Cardiac muscle cell (in vitro differentiated cells and primary cell): ENCODE measurements at places on chromosomes 1 and 21. TPM values are rescaled to one million over a fixed set of nuclear protein-coding genes. Genes with fewer than 3 reads are reported as not detected.
A peak's percentile ranks its signal among the peaks of the same experiment; 100 is the strongest.

ALX3 gene
- total RNA-seq, result 0.11 and 1.1 TPM in 2 replicates

BPNT1 gene
- total RNA-seq, result 27.7 and 29.7 TPM in 2 replicates

DNA sequence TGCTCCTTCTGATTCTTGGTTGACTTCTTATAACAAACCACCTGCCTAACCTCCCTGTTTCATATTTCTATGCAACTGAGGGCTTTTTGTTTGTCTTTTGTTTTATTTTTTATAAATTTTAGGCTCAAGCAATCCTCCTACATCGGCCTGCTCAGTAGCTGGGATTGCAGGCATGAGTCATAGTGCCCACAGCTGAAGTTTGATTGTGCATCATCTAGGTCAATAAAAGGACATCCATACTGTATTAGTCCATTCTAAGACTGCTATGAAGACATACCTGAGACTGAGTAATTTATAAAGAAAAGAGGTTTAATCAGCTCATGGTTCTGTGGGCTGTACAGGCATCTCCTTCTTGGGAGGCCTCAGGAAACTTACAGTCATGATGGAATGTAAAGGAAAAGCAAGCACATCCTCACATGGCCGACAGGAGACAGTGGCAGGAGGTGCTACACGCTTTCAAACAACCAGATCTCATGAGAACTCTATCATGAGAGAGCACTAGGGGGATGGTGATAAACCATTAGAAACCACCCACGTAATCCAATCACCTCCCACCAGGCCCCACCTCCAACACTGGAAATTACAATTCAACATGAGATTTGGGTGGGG lies 285.0 kb downstream of the SIPA1L2 start:
- peaks cover 17% of the 10 kb centered on the region for H3K4me1 ChIP-seq
- no peak overlapping the region for H3K27ac ChIP-seq
- no peak overlapping the region for H3K4me3 ChIP-seq
- no peaks in the 10 kb centered on the region for H3K27me3 ChIP-seq

DNA sequence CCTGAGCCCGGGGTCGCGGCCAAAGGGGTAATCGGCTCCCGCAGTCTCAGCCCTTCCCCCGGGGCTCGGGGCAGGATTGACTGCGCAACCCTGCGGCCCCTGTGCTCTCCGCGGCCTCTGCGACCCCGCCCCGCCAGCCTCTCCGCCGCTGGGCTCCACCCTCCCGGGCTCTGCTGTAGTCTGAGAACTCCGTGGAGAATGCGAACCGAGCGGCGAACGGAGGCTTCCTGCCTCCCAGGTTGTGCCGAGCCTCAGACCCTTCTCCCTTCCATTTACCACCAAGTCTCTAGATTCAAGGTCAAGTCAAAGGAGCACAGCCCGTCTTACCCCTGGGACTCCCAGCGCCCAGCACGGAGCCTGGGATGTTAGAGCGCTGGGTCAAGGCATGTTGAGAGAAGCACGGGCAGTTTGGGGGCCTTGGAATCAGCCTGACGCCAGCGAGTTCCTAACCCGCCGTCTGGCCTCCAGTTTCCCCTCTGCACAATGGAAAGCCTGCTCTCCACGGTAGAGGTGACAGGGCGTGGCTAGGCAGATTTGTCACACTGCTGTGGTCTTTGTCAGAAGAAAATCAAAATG lies 3.0 kb downstream of the ATP2B4 start:
- no peaks in the 10 kb centered on the region for H3K27me3 ChIP-seq
- H3K27ac ChIP-seq, result no peak overlapping the region
- peaks cover 29% of the 10 kb centered on the region for H3K4me1 ChIP-seq
- peak overlapping the region; percentile 54 for H3K4me3 ChIP-seq
- no peaks in the 10 kb centered on the region for H3K36me3 ChIP-seq

KRTAP19-4 gene
- not detected in 2 replicates for total RNA-seq

OR2T10 gene
- not detected in 2 replicates for total RNA-seq

COL8A2 gene
- total RNA-seq, result 0.11 and 0.57 TPM in 2 replicates

DNA sequence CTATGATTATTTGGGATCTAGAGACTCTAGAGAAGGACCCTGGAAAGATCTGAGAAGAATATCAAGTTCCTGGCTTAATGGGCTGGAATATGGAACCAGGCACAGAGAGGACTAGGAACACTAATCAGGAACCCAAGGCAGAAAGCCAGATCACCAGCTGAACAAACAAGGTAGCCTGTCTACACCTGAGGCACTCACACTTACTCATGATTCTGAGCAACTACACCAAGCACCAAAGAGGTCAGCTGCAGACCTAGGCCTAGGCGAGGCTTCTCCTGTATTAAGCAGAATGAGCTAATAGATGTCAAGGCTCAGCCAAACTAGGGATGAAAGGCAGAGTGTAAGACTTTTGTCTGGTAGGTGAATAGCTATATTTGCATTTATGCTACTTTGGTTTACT lies 368.1 kb downstream of the LTN1 start:
- no peaks in the 10 kb centered on the region for H3K36me3 ChIP-seq
- no peak overlapping the region for H3K4me3 ChIP-seq
- no peak overlapping the region for H3K27ac ChIP-seq

DNA sequence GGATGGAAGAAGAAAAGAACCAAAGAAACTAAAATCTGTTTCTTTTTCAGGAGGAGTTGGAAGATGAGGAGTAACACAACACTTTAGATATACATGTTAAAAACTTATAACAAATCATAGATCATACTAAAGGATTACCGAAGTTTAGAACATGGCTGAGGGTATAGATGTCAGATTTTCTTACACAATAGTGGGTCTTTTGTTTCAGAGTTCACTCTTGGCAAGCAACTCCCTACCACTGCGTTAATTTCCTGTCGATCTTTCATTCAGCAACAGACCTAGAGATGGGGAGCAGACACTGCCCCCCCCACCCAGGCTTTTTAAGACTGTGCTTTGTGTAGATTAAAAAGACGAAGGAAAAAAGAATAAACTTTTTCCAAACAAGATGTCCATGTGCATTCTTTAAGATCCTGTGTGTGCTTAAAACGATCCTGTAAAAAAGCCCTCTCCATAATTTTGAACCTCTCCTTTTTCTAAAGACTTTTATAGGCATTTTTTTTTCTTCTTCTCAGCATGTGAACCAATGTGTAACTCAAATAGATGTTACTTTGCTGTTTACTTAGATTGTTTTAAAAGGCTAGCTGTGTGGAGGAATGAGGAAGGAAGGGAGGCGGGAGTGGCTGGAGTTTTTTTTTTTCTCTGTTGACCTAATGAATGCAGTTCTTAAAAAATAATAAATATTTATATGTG lies 50.4 kb downstream of the NFIA start:
- H3K36me3 ChIP-seq, result no peaks in the 10 kb centered on the region
- peak; percentile 80 for DNase-seq
- no peaks in the 10 kb centered on the region for H3K27me3 ChIP-seq
- no peak overlapping the region for H3K27ac ChIP-seq

PPM1J gene
- total RNA-seq, result 13.2 and 21.9 TPM in 2 replicates

- H3K4me3 ChIP-seq, result no peak overlapping the region
- H3K27me3 ChIP-seq, result no peaks in the 10 kb centered on the region
- DNase-seq, result no peak
- no peaks in the 10 kb centered on the region for H3K4me1 ChIP-seq
These were observed 11.2 kb upstream of the RRP15 start for GRCh38 chr1:218273762-218274479.

FCGR2B gene
- total RNA-seq, result not detected in 2 replicates

DNA sequence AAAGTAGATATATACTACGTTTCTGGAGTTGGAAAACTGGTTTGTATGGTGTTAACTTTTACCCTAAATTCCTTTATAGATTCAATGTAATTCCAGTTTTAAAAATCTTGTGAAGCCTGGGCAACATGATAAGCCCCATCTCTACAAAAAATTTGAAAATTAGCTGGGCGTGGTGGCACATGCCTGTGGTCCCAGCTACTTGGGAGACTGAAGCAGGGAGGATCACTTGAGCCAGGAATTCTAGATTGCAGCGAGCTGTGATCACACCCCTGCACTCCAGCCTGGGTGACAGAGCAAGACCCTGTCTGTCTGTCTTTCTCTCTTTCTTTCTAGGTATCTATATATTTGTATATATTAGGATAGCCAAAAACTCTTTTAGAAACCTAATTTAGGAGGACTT lies 141.9 kb downstream of the CLEC20A start:
- no peak overlapping the region for H3K27ac ChIP-seq
- H3K4me3 ChIP-seq, result no peak overlapping the region
- no peaks in the 10 kb centered on the region for H3K36me3 ChIP-seq
- H3K4me1 ChIP-seq, result peaks cover 2% of the 10 kb centered on the region

GRCh38 chr1:226027538-226028217 lies 28.5 kb upstream of the SDE2 start:
- H3K27ac ChIP-seq, result no peak overlapping the region
- H3K27me3 ChIP-seq, result no peaks in the 10 kb centered on the region
- no peaks in the 10 kb centered on the region for H3K36me3 ChIP-seq
- H3K4me3 ChIP-seq, result no peak overlapping the region

DNA sequence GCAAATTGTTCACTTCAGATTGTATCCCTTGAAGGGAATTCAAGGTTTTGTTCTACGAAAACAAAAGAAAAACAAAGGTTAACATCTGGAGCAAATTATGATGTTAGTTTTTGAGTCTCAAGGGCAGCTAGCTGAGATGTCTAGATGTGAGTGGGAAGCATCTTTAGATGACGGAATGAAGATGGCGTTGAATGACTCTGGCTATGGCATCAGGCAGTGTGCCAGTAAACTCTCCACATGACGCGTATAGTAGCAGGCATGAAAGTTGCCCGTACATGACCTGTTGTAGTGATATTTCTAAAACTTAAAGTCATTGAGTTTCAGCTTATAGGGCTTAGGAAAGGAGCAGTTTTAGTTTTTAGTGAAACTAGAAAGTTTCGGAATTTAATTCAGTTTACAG lies 12.3 kb upstream of the SDC3 start:
- no peak for DNase-seq
- H3K4me1 ChIP-seq, result no peaks in the 10 kb centered on the region
- no peak overlapping the region for H3K27ac ChIP-seq
- H3K36me3 ChIP-seq, result no peaks in the 10 kb centered on the region
- H3K27me3 ChIP-seq, result no peaks in the 10 kb centered on the region

DNA sequence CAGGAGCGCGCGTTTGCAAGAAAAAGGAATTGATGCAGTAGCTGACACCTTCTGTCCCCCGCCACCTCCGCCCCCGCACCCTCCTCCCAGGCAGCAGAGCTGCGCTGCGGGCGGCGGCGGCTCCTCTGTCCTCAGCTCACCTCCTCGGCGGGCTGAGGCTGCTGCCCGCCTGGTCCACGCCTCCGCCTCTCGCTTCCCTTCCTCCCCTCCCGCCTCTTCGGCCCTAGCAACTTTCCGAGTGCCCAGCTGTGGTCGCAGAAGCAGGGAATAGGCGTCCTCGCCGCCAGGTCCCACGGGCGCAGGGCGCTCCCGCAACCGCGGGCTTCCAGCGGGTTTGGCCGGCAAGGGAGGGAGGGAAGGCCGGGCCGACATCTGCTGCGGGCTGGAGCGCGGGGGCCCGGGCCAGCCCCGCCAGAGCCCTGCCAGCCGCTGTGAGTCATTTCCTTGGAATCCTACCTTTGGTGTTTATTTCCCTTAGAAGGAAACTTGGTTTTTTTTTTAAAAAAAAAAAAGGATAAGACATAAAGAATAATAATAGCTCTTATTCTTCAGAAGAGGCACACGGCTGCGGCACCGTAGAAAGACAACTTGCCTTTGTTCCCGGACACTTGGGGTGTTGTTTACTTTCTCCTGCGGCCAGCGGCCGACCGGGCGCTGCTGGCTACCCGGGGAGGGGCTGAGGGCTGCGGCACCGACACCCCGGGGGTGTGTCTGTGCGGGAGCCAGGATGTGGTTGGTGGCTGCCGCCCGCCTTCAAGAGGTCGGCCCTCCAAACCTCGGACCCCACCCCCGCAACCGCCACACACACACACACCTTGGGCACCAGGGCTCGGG lies 1.1 kb downstream of the SERTAD4 start:
- DNase-seq, result peak; percentile 80
- H3K4me3 ChIP-seq, result peak overlapping the region; percentile 54
- H3K4me1 ChIP-seq, result peaks cover 6% of the 10 kb centered on the region
- H3K27me3 ChIP-seq, result peaks cover 64% of the 10 kb centered on the region

DNA sequence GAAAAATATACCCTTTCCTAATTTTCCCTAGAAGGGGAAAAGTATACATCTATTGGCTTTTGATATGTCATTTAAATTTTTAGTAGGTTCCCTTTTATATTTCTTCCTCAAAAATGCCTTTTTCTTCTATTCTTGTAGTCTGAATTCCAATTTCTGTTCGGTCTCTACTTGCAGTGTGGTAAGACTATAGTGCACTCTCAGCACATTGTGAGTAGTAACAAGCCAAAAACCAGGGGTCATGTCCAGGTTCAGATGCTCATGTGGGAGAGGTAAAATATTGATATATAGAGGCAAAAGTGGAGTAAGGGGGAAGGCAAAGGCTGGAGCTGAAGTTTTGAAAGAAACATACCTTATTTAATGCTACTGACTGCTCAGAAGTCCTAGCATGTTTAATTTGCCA lies 4.0 kb upstream of the FCGR2A start:
- no peak for DNase-seq
- H3K36me3 ChIP-seq, result no peaks in the 10 kb centered on the region
- H3K4me1 ChIP-seq, result no peaks in the 10 kb centered on the region
- H3K27ac ChIP-seq, result no peak overlapping the region
- no peak overlapping the region for H3K4me3 ChIP-seq
- H3K27me3 ChIP-seq, result peaks cover 33% of the 10 kb centered on the region

SPRR2D gene
- total RNA-seq, result not detected in 2 replicates

- no peak overlapping the region for H3K27ac ChIP-seq
- no peaks in the 10 kb centered on the region for H3K27me3 ChIP-seq
- no peaks in the 10 kb centered on the region for H3K36me3 ChIP-seq
- no peak for DNase-seq
- no peaks in the 10 kb centered on the region for H3K4me1 ChIP-seq
- H3K4me3 ChIP-seq, result no peak overlapping the region
These were observed 11.8 kb downstream of the RABGAP1L start for GRCh38 chr1:174171073-174171472.

DNA sequence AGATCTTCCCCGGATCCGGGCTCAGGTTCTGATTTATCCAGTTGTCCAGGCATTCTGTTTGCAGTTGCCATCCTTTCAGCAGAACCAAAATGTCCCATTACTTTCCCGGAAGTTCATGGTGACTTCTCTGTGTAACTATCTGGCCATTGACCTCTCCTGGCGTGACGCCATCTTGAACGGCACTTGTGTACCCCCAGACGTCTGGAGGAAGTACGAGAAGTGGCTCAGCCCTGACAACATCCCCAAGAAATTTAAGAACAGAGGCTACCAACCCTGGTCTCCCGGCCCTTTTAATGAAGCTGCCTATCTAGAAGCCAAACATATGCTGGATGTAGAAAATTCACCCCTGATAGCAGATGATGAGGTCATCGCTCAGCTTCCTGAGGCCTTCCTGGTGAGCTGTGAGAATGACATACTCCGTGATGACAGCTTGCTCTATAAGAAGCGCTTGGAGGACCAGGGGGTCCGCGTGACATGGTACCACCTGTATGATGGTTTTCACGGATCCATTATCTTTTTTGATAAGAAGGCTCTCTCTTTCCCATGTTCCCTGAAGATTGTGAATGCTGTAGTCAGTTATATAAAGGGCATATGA lies 22.4 kb downstream of the AADACL4 start:
- DNase-seq, result peak; percentile 54
- no peak overlapping the region for H3K4me3 ChIP-seq
- no peaks in the 10 kb centered on the region for H3K4me1 ChIP-seq
- no peak overlapping the region for H3K27ac ChIP-seq
- H3K27me3 ChIP-seq, result peaks cover 4% of the 10 kb centered on the region

GRCh38 chr1:23879809-23880208 lies 11.7 kb upstream of the FUCA1 start:
- no peak for DNase-seq
- H3K36me3 ChIP-seq, result no peaks in the 10 kb centered on the region
- no peak overlapping the region for H3K27ac ChIP-seq
- no peaks in the 10 kb centered on the region for H3K4me1 ChIP-seq
- no peak overlapping the region for H3K4me3 ChIP-seq
- H3K27me3 ChIP-seq, result no peaks in the 10 kb centered on the region
